ENCODE measurements at places on chromosomes 2 and 18.

GRCh38 chr18:36441426-36442240, 144.1 kb downstream of the FHOD3 start:
- no peak for DNase-seq

DNA sequence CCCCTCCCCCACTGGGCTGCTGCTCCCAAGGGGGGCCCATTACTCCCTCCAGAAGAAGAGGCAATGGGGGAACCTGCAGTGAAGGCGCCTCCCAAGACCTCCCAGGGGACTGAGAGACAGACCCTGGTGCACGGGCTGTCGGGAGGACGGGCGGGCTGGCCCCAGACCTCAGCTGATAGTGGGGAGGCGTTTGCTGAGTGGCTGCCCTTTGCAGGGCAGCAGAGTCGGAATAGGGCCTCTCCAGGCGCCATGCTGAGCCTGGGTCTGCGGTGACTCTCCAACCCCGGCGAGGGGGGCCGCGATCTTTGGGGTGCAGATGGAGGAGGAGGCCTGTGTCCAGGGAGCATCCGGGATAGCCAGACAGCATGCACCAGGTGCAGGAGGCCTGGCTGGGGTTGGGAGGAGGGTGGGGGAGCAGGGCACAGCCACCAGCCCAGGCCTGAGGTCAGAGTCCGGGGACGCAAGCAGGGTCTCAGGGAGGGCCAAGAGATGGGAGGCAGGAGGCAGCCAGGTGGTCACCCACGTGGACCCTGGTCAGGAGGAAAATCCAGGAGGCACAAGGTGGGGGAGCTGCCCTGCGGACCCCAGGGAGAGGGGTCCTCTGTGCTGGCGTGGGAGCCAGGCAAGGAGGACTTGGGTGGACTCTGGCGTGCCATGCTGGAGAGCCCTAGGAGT, 11.0 kb downstream of the CROCC2 start:
- no peak for DNase-seq

DNA sequence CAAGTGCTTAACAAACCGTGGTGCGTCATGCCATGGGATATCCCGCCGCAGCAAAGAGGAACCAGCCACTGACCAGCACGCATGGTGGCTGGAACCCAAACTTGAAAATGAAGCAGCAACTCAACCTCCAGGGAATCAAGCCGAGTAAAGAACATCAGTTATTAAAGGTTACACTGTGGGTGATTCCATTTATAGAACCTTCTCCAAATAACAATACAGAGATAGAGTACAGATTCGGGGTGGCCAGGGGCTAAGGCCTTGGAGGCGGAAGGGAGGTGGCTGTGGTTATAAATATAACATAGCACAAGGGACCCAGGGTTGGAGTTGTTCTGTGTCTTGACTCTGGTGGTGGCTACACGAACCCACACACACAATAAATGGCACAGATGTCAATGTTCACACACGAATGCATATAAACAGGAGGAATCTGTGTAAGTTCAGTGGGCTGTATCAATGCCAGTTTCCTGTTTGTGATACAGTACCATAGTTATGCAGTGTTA, 123.1 kb downstream of the EIPR1 start:
- DNase-seq, result no peak

DNA sequence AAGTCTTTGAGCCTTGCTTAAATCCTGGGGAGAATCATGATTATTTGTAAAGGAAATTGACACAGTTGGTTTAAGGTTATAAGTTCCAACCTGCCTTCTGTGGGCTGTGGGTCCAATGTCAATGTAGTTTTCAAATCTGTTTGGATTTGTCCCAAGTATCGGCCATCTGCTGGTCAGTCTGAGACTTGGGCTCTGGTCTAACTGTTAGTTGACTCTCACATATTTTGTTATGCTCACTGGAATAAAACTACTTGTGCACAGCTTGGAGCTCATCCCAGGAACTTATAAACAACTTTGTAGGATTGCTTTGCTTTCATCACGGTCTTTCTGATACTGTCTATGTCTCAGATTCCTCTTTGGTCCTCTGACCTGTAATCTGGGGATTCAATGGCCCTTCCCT, 1026.2 kb upstream of the ZEB2 start:
- DNase-seq, result no peak

DNA sequence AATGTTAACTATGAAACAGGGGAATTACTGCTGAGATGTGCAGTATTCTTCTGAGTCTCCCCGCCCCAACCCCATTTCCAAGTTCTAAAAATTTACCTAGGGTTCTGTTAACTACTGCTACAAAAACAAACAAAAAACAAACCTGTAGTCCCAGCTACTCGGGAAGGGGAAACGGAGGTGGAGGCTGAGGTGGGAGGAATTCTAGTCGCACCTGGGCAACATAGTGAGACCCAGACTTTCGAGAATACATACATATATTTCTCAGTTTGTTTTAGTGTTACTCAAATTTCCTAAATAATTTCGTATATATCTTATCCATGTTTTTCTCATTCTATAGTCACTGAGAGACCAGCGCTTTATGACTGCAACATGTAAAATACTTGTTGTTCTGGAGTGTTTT, 989 bp downstream of the STAM2 start:
- DNase-seq, result no peak

- no peak for DNase-seq
Observed at GRCh38 chr2:174350018-174350417, 15.3 kb downstream of the SP9 start.

- DNase-seq, result no peak
Observed at GRCh38 chr2:239240414-239240881, 160.4 kb downstream of the HDAC4 start.

DNA sequence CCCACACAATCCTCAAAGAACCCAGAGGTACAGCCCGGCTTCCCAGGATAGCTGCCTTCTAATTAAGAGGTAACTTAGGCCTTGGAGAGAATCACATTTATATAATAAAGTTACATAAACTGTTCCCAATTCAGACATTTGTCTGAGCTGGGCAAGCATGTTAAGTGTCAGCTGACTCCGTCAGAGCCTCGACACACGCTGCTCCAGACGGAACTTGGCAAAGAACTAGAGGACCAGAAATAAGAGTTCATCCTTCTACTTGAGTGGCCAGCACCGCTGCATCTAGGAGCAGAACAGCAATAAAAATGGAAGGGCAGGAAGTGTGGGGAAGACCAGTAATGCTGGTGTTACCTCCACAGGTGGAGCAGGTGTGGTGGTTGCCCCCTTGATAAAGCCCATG, 80.5 kb downstream of the MYO5B start:
- no peak for DNase-seq

DNA sequence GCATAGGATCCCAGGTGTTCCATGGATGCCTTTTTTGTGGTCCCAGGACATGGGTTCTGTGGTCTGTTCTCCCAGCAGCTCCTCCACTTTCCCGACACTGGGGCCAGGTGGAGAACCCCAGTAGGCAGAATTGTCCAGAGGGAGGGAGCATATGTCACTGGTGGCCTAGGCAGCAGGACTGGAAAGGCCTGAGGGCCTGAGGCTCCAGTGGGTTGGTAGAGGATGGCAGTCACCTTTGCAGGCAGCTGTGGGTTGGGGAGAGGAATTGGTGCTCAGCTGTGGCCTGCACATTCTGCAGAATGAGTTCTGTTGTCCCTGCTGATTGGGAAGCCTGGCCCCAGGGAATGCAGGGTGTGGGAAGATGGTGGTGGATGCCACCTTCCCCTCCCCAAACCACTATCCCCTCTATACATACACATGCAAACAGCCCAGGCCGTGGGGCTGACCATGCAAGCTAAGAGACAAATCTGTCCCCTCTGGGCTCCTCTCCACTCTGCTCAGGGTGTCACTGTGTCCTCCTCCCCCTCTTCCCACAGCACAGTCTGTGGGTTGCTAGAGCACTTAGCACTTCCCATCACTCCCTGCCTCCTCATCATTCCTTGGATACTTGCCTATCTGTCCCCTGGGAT, 11.4 kb downstream of the CTIF start:
- no peak for DNase-seq

DNA sequence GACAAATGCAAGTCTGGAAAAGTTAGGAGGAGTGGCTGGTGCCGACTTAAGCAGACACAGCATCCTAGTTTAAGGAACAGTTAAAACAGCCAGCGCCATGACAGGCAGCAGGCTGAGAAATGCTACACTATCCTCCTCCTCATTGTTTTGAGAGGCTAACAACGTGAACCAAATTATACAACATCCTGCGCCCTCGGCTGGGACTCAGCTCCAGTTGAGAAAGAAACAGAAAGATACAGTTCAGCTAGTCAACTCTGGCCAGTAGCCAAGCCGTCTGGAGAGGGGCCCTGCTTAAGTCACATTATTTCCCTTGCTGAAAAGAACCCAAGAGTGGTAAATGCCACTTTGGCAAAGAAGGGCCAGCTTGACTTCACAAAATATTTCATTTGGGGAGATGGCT, 90.2 kb downstream of the BCL11A start:
- DNase-seq, result no peak

GRCh38 chr2:76128622-76129021, 417.9 kb upstream of the GCFC2 start:
- DNase-seq, result no peak

- no peak for DNase-seq
Observed at GRCh38 chr18:62379051-62379450, 53.9 kb downstream of the TNFRSF11A start.

DNA sequence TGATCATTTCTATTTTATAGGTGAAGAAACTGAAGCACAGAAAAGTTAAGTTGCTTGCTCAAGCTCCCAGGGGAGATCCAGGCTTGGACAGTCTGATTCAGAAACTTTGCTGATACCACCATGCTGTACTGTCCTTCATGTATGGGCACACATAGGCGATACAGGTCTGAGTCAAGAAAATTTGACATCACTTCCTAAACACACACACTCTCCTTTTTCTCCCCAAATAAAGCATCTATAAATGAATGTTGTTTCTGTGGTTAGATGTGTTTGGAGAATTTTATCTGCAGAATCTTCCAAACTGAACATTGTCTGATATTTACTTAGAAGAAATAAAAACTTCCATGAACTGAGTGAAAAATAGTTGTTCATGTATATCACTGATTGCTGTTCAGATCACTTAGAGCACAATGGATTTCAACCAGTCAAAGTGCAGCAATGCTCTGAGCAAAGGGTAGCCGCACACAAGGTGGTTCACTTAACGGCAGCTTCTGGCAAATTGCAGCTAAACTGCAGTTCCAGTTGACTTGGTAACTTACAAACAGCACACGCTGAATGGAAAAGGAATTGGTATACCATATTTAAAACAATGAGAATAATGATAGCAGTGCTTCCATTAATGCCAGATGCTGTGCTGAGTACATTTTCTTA, 10.0 kb upstream of the AGFG1 start:
- no peak for DNase-seq
